Posterior cingulate gyrus (tissue), 11 donors: ENCODE measurements at places on chromosomes 12 and 14.
A peak's percentile ranks its signal among the peaks of the same experiment; 100 is the strongest.

- DNase-seq, result no peak
These were observed 52.4 kb downstream of the BRMS1L start for GRCh38 chr14:35878272-35879150.

DNA sequence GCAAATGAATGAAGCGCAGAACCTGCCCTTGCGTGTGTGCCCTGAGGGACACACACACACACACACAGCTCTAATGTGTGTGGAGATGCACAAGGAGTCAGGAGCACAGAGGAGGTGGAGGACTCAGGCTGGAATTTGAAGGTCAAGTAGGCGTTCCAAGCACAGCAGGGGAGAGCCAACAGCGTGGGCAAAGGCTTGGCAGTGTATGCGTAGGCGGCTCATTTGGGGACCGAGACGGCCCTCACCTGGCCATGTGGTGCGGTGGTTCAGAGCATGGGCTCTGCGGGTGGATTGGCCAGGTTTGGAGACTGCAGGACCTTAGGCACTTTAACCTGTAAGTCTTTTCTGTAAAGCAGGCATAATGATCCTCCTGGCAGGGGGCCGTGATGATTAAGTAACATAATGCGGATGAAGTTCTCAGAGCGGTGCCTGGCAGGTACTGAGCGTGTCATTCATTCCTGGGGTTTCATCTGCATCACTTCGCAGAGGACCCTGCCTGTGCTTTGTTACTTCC lies 69.5 kb upstream of the SLC24A4 start:
- DNase-seq, result no peak

DNA sequence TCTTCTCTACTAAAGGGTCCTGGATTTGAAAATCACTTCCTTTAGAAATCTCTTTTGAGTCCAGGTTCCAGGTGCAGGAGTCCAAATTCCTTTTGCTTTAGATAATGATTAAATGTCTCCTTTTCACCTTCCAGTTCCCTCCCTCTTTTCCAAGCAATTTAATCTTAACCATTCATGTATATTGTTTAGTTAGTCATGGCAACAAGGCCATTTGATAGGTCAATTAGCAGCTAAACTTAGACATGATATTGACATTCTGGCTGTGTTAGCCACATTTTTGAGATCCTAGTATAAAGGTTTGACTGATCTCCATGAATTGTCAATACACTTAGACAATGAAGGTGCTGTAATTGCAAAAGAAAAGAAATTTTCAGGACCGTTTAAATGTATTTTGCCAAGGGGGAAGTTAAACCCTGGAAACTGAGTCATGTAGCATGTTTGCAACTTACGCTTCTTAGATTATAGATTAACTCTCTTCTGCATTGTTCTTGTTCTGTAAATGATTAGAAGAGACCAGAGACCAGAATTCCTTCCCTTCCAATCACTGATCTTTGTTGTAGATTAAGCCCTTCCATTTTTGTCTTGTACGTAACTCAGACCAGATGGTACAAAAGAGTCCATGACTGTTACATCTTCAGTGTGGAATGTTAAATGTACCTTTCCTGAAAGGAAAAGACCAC lies 12.4 kb upstream of the C12orf75 start:
- DNase-seq, result no peak

GRCh38 chr12:128025589-128026245 lies 241.3 kb upstream of the TMEM132C start:
- no peak for DNase-seq

GRCh38 chr14:73660511-73660910 lies 15.7 kb downstream of the DNAL1 start:
- DNase-seq, result no peak

DNA sequence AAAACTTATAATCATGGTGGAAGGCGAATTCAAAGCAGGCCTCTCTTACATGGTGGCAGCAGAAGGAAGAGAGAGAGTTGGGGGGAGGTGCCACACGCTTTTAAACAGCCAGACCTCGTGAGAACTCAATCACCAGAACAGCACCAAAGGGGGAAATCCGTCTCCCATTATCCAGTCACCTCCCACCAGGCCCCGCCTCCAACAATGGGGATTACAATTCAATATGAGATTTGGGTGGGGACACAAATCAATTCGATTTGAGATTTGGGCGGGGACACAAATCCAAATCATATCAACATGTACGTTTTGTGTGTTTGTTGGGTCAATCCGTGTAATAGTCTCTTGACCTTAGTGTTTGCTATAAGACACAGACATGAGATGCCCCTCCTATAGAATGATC lies 21.8 kb upstream of the WNK1 start:
- DNase-seq, result no peak

DNA sequence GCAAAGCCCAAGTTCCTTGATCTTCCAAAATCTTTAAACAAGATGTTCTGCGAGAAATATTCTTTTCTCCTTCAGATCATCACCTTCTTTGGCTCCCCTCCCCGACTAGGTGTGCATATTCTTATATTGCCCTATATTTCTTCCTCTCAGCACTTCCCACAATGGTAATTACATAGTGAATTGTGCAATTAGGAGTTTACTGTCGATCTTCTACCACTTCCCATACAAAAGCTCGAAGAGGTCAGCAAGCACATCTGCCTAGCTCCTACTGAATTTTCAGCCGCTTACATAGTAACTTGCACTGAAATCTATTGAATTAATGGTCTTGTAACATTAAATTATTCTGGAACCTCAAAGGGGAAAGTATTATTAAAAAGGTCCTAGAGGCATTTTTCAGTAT lies 16.7 kb downstream of the OSBPL8 start:
- DNase-seq, result no peak

DNA sequence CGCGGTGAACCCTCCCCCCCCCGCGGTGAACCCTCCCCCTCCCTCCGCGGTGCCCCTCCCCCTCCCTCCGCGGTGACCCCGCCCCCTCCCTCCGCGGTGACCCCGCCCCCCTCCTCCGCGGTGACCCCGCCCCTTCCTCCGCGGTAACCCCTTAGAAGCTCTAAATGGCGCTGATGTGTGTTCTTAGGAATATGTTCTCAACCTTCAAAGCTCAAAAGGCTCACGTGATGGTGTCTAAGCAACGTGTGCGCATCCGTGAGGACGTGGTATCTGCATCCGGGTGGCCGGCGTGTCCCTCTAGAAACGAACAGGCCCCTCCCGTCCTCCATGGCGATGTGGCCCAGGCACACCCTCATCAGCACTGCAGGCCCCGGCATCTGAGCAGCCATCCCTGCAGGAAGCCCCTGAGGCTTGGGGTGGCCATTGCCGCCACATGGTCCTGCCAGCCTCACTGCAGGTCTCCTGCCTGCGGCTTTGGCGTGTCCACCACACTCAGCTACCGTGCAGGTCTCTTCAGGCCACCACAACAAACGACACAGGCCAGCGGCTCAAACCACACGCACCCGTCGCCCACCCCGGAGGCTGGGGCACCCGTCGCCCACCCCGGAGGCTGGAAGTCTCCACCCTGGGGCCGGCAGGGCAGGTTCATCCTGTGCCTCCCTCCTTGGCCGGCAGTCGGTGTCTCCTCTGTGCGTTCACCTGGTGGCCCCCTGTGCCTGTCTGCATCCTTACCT lies 14.5 kb upstream of the FBRSL1 start:
- no peak for DNase-seq

GRCh38 chr12:102602521-102602920 lies 122.2 kb upstream of the IGF1 start:
- no peak for DNase-seq

DNA sequence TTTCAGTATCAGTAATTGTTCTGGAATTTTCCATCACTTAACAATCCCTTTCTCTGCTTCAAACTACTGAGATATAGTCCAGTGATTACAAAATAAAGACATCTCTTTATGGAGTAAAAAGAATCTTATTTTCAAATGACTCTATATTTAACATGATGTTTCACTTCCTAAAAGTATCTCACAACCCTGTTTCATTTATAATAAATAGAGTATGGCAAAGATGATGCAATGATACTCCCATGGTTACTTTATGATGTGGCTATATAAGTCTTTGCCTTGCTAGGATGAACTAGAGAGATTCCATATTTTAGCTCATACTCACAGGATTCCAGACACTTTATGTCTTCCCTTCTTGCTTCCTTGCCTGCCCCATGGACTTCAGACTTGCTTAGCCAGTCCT lies 953.5 kb upstream of the MDGA2 start:
- DNase-seq, result no peak

- no peak for DNase-seq
These were observed 129.8 kb downstream of the TMX1 start for GRCh38 chr14:51369814-51370213.

DNA sequence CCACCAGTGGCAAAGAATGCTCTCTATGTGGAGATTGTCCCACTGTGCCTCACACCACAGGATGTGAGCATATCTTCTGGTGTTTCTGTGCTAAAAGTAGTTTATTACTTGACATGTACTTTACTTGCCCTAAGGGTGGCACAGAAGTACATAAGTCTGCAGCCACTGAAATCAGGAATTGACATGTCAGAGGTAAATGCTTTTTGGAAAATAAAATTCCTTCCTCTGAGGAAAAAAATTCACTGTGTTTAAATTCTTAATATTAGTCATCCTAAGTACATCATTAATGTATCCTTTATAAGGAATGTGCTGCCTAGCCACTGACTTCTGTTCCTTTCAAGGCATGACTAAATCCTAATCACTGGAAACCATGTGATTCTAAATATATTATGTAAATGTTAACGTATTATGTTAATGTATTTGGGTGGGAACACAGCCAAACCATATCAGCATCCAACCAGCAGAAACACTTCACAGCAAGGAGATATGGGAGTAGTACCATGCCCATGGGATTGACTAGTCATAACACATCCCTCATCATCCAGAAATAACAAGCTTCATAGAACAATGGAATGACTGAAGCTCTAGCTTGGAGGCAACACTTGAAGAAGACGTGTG lies 239.7 kb upstream of the PPFIA2 start:
- DNase-seq, result no peak

GRCh38 chr12:115129727-115130126 lies 445.8 kb upstream of the TBX3 start:
- no peak for DNase-seq

- DNase-seq, result peak; percentile 51
These were observed 501.5 kb upstream of the TBX3 start for GRCh38 chr12:115185506-115185905.

DNA sequence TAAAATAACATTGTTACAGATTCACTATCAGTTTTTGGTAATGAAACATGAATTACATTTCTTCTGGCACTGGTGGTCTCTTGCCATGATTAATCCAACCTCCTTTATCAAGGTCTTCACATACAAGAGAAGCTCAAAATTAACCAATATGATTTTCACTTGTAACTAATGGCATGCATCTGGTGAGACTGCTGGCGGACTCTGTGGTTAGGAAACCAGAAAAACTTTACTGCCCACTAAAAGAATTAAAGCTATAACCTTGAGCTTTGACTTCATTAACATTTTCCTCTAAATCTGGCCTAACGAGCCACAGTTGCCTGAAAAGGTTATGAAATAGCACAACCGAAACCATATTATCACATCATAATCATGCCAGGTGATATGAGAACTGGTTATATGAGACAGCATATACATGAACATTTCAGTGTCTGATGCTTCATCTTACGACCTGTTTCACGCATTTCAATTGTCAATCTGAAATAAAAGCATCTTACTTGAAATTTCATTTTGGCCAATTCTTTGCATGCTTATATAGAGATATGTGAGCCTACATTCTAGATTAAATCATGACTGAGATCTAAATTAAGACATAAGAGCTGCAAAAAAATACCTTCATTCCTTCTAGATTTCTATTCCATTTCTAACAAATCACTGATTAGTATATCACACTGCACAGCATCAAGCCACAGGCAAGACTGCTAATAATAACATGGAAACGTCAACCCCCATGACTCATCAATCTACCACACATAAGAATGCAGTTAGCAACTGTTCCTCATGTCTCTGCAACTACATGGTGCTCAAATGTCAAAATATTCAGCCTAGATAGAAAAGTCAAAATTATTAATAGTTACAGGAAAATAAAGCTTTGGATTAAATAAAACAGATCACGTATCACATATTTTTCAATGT lies 89.3 kb downstream of the OSBPL8 start:
- DNase-seq, result no peak

GRCh38 chr14:103593577-103593976 lies 30.8 kb downstream of the COA8 start:
- DNase-seq, result no peak

DNA sequence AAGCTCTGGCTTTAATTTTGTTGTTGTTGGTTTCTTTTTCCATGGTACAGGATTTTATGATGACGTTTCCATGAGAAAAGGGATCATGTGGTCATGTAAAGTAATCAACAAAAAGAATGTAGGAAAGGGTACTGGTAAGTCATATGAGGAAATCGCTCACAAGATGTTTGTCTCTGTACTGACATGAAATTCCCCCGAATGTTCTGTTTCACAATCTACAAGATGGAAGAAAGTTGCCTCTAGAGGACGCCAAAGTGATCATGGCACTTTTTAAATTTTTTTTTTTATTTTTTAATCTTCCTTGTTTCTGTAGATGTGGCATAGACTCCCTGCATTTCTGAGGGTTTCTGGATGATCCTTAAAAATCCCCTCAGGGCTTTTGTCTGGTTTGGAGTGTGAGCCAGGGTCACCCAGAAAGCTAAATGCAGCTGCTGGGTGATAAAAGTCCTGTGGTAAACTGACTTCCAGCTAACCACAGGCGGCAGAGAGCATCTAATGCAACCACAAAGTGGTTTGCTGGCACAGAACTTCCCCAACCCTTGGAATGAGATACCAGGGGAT lies 393.5 kb downstream of the CCDC91 start:
- DNase-seq, result no peak

DNA sequence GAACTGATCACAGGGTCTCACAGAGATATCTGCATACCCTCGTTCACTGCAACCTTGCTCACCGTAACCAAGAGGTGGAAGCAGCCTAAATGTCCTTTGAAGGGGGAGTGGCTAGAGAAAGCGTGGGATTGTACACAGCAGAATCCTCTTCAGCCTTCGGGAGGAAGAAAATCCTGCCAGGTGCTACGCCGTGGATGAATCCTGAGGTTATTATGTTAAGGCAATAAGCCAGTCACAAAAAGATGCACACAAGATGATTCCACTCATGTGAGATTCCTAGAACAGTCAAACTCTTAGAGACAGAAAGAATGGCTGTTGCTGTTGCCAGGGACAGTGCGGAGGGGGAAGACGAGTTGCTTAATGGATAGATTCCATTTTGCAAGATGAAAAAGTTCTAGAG lies 39.6 kb upstream of the SFSWAP start:
- no peak for DNase-seq

DNA sequence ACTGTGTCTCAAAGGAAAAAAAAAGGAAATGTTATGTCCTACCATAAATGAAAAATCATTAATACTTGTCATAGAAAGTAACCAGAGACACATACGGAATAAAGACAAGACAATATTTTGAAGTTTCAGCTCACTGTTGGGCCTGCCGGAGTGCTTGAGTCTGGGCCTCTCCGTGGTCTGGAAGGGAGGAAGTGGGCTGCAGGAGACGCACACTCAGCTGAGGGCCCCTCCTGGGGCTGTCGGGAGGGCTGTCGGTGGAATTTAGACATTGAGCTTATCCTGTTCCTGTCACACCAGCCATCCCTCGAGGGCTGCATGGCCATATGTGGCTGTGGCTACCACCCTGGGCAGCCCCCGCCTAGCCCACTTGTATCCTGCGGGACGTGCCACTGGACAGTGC lies 80.6 kb downstream of the DDX51 start:
- DNase-seq, result no peak
